ENCODE measurements at places on chromosomes 2 and 18.

DNA sequence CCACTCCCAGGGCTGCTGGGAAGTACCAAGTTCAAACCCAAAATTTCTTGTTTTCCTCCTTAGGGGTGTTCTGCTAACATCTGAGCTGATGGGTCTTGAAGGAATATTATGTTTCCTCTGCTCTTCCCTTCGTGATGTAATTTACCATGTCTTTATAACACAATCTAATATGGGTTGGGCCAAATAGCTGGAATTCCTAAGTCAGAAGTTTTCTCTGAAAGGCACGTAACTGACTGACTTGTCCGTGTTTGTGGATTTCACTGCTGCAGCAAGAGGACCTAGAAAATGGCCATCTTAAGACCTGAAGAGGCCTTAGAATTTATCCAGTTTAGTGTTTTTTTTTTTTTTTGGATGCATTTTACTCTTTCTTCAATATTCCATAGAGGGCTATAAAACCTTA, 256.7 kb downstream of the DCDC2C start:
- DNase-seq, result no peak

- no peak for DNase-seq
Observed at GRCh38 chr2:217004656-217005055, 144.8 kb upstream of the TNP1 start.

GRCh38 chr2:204174034-204174433, 237.5 kb downstream of the ICOS start:
- DNase-seq, result no peak

- no peak for DNase-seq
Observed at GRCh38 chr2:27907547-27907946, 17.0 kb downstream of the BABAM2 start.

GRCh38 chr2:44137872-44138551, 30.7 kb upstream of the PPM1B start:
- DNase-seq, result no peak

DNA sequence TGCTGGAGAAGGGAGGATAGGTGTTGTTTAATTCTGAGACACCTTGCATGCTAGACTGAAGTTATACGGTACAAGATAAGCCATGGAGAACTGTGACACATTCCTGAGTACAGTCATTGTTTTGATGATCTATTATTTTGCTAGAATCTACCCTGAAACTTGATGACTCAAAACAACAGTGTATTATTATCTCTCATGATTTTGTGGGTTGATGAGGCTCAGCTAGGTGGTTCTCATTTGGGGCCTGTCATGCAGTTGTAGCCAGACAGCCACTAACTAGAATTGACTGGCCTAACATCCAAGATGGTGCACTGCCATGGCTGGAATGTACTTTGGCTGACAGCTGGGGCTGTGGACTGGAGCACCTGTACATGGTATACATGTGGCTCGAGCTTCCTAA, 5.4 kb upstream of the IL1R1 start:
- no peak for DNase-seq

- no peak for DNase-seq
Observed at GRCh38 chr2:47226132-47226922, 71.2 kb upstream of the STPG4 start.

DNA sequence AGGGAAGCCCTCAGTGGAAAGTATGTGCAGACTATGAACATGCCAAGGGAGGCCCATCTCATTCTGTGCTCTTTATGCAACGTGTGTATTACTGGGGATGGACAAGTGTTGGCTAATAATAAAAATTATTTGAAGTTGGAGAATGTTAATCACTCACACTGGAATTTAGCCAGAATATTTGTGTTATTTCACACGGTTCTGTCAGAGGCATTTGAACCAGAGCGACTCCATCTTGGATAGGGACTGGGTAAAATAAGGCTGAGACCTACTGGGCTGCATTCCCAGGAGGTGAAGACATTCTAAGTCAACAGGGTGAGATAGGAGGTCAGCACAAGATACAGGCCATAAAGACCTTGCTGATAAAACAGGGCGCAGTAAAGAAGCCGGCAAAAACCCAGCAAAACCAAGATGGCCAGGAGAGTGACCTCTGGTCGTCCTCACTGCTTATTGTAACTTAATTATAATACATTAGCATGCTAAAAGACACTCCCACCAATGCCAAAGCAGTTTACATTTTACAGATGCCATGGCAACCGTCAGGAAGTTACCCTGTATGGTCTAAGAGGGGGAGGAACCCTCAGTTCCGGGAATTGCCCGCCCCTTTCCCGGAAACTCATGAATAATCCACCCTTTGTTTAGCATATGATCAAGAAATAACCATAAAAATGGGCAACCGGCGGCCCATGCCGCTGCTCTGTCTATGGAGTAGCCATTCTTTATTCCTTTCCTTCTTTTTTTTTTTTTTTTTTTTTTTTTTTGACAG, 2.6 kb upstream of the FZD5 start:
- DNase-seq, result no peak

GRCh38 chr18:22694954-22695353, 238.2 kb upstream of the RBBP8 start:
- peak; percentile 93 for DNase-seq

GRCh38 chr18:6396276-6396675, 18.4 kb downstream of the L3MBTL4 start:
- DNase-seq, result no peak

DNA sequence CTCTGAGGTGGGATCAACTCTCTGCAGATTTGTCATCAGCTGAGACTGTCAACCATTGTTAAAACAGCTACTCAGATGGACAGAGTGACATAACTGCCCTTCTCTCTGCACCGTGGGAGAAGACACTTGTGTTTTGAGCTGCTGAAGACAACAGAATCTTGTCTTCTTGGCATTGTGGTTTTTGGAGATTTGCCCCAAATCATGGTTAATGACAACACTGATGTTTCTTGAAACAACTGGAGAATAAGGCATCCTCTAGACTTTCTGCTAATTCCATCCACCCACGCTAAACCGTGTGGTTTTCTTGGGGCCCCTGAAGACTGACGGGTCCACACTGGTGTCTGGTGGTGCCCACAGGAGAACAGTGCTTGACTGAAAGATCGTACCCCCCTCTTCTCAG, 39.5 kb downstream of the SH3BP4 start:
- no peak for DNase-seq

DNA sequence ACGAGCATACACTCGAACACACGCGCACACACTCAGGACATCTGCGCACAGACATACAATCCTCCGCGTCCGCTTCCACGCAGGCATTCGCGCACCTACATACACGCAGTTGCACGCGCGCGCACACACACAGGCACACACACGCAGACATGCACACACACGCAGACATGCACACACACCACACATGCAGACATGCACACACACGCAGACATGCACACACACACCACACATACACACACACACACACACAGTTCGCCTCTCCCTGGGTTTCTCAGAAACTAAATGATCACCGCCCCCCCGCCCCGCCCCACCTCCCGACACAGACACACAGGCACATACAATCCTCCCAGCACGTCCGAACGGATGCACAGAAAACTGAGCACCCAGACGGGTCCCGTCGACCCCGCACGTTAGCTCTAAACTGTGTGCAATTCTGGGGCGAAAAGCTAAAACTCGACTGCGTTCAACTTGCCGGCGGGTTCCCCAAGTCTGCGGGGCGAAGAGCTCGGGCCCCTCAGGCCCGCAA, 1.0 kb downstream of the EPHA4 start:
- DNase-seq, result no peak

DNA sequence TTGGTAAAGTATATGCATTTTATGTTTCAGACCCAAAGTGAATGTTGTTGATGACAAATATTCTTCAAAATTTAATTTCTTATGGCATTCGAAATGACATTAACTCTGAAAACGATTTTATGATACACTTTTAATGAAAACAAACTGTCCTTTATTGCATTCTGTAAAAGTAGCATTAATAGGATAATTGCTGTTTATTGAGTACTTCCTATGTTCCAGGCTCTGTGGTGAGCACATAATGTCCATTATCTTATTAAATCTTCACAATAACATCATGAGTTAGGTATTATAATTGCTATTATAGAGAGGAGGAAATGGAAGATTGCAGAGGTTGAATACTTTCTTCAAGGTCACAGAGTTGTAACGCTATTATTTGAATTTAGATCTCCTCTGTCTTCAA, 638.0 kb downstream of the LRP1B start:
- no peak for DNase-seq

- DNase-seq, result no peak
Observed at GRCh38 chr2:197307236-197307932, 3.2 kb downstream of the ANKRD44 start.

GRCh38 chr2:138271467-138271866, 230.1 kb upstream of the SPOPL start:
- no peak for DNase-seq

DNA sequence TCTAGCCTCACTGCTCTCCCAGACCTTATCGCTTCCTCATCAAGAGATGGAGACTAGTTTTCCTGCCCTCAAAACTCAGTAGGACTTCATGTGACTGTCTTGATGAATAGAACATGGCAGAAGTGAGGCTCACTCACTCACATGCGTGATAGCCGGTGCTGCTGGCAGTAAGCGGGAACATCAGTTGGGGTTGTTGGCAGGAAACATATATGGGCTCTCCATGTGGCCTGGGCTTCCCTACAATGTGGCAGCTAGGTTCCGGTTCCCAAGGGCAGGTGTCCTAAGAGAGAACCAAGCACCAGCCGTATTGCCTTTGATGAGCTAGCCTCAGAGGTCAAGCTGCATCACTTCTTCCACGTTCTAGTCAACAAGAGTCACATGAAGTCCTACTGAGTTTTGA, 15.2 kb upstream of the FAHD2A start:
- no peak for DNase-seq

DNA sequence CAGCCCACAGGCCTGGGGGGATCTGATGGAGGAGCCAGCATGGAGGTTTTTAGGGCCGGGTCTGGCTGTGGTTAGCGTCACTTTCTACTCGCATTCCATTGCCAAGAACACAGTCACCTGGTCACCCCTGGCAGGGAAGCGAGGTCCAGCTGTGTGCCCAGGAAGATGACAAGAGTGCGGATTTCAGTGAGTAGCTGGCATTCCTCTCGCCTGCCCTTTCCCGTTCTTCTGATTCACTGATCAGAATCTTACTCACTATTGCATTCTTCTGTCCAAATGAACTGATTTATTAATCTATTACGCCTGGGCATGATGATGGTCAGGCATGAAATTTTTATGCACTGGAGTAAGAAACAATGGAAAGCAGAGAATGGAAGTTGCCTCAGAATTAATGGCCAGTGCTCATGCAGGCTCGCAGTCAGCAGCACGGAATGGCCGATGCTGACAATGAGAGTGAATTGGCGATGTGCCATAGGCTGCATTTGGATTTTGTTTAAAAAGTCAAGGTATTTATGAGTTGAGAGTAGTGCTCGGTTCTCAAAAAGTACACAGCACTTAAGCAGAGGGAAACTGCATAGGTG, 76.4 kb upstream of the MGAT5 start:
- DNase-seq, result no peak

GRCh38 chr2:228545041-228545747, 363.7 kb upstream of the SPHKAP start:
- no peak for DNase-seq

- DNase-seq, result no peak
Observed at GRCh38 chr2:31654241-31654640, 73.5 kb upstream of the SRD5A2 start.

DNA sequence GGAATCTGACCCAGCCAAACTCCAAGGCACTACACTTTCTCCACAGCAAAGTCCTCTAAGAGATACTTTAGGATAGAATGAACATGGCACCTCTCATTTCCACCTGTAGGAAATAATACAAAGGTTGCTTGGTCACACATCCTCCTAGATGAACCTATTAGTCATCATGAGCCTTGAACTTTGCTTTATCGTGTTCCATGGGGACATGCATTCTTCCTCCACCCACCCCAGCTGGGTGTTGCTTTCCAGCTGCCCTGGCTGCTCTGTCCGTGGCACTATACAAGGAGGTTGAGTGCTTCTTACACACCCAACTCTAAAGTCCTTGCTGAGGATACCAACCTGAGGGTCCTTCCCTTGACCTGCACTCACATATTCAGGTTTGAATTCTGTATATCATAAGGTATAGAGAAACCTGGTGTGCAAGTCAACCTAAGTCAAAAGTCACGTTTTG, 52.7 kb downstream of the SPRED2 start:
- DNase-seq, result no peak

GRCh38 chr2:28615706-28616105, 119.8 kb downstream of the PLB1 start:
- no peak for DNase-seq

DNA sequence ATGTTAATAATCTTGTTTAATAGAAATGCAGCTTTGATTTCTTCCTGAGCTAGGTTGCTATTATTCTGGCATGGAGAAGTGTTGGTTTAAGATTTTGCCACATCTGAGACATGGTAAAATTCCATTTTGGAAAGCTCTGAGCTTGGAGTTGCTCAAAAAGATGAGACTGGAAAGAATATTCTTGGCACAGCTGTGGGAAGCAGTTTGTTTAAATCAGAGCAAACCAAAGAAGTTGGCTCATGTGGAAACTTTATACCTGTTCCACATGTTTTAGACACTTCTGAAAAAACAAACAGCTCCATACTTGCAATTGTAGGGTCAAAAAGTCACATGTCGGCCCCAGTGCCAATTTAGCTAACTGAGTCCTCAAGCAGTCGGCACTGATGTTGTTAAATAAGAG, 116.6 kb downstream of the SLC4A3 start:
- DNase-seq, result no peak

GRCh38 chr2:28422908-28423741, 30.5 kb downstream of the FOSL2 start:
- no peak for DNase-seq
